Activated CD8-positive, alpha-beta memory T cell treated with anti-CD3 and anti-CD28 coated beads, Interleukin-2, amount 50 U/mL, for 48 hours (primary cell): ENCODE measurements at places on chromosomes 3 and 15.

- DNase-seq, result no peak
These were observed 31.6 kb upstream of the ACP3 start for GRCh38 chr3:132285620-132285945.

- DNase-seq, result no peak
These were observed 639.8 kb downstream of the MAGI1 start for GRCh38 chr3:65398953-65399352.

- no peak for DNase-seq
These were observed 287.9 kb upstream of the SEMA6D start for GRCh38 chr15:47429376-47429775.

DNA sequence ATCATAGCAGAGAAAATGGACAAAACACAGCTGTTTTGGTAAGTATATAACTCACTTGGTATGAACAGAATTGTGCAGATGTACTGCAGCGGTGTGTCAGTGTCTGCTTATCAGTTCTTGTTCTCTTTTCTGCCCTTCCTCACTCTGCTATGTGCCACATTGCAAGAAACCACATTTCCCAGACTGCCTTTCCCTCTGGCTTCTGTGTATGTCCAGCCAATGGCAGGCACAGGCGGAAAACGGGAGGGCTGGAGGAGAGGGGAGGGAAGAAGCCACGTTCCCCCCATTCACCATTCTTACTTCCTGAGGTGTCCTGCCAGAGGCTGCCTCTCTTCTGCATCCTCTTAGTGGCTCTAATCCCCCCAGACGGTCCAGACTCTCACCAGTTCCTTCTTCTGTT is 15.4 kb downstream of the HHLA2 start:
- DNase-seq, result no peak

DNA sequence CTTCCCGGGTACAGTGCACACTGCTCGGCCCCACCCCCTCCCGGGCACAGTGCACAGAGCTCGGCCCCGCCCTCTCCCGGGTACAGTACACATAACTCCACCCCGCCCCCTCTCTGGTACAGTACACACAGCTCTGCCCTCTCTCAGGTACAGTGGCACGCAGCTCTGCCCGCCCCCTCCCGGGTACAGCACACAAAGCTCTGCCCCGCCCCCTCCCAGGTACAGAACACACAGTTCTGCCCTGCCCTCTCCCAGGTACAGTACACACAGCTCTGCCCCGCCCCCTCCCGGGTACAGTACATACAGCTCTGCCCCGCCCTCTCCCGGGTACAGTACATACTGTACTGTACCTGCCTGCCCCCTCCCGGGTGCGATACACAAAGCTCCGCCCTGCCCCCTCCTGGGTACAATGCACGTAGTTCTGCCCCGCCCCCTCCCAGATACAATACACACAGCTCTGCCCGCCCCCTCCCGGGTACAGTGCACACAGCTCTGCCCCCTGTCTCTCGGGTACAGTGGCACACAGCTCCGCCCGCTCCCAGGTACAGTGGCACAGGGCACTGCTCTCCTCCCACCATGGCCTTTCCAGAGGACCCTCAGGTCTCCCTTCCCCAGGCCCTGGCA is 16.4 kb upstream of the PRR20G start:
- no peak for DNase-seq
